ENCODE measurements at places on chromosomes 7 and 10.

DNA sequence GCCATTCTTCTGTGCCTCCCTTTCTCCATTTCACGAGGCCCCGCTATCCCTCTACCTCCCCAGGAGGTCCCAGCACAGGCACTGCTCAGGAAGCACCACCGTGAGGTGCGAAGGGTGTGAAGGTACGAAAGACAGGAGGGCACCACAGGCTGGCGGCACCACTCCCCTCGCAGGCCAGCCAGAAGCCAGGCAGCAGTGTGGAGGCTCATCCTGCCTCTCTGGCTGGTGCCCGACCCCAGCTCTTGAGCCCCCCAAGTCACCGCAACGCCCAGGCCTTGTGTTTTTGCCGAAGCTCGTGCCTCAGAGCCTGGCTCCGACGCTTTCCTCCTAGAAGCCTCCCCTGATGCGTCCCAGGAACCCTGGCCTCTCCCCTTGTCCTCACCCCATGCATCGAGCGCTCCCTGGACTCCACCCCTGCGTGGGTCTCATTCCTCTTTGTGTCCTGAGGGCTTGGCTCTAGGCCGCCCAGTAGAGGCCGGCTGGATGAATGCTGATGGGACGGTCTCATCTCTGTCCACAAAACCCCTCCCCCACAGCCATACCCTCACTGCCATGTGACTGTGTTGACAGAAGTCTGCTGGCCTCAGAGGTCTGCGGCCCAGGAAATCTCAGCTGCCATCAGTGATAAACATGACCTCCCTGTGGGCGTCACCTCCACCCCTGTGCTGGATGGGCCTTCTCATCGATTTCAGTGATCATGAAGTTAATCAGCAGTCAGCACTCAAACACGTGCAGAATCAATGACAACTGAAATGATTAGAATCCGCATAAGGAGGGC is 19.3 kb downstream of the BRI3 start:
- no peak for DNase-seq

- DNase-seq = peak; percentile 71
Observed at GRCh38 chr7:97835296-97836138, 36.7 kb downstream of the ASNS start.

GRCh38 chr10:13592306-13592705 is 5.5 kb downstream of the PRPF18 start:
- DNase-seq = no peak

DNA sequence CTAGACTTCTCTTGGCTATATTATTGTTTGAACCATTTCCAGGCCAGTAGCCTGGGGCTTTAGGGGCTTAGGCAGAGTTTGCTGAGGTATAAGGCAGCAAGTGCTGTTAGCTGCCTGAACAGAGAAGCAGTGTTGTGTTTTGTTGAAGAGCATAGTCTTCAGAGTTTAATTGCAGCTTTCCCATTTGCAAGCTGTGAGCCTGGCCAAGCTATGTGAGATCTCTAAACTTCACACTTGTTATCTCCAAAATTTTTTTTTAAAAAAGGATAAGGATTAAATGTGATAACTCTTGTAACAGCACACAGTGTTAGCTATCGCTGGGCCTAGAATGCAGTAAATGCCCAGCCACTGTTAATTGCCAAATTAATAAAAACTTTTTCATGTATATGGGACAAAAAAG is 782.4 kb downstream of the REEP3 start:
- no peak for DNase-seq

GRCh38 chr7:50838675-50839377 is 56.1 kb upstream of the GRB10 start:
- no peak for DNase-seq

GRCh38 chr10:97687785-97688781 is 1.0 kb upstream of the AVPI1 start:
- no peak for DNase-seq

GRCh38 chr7:47937711-47938573 is 10.3 kb downstream of the PKD1L1 start:
- DNase-seq = peak; percentile 40

GRCh38 chr10:86556933-86557649 is 35.5 kb upstream of the WAPL start:
- DNase-seq = no peak

- DNase-seq = no peak
Observed at GRCh38 chr7:37440738-37441385, 7.8 kb downstream of the ELMO1 start.

DNA sequence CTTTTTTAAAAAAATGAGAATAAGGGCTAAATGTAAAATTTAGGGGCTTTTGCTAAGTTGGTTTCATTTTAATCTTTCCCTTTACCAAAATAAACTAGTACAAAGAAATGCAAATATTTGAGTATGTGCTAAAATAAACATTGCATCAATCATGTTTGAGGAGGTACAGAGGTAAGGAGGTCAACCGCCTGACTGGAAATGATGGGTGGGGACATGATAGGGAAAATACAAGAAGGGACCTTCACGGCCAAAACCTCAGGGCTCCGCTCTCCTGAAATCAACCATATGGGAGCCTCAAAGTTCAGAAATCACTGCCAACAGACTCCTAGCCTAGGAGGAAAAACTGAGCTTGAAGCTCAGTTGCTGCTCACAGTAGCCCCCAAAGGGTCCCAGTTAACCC is 207.6 kb downstream of the AHR start:
- DNase-seq = peak; percentile 26

DNA sequence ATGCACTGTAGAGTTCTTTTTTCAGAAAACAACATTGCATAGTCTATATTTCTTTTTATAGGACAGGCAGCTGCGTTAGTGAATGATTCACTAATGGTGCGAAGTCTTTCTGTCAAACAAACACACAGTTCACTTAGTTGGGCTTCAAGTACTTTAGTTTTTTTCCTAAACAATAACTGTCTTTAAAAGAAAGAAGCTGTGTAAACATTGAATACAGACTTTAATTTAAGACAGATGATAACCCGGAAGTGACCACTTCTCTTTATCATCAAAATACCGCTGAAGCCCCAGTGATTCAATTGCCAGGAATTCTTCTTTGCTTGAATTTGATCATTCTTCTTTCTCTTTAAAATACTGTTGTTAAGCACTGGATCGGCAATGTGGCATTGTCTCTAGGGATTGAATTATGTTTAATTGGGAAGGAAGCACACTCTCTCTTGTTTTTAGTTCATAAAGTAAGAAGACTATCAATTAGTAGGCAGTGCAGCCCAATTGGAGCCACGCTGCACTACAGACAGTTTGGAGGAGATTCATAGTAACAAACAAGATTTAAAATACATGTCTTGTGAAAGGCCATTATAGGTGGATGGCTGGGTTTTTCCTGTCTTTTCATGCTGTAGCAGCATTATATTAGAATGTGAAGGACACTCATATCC is 30.4 kb downstream of the CNTNAP2 start:
- no peak for DNase-seq

DNA sequence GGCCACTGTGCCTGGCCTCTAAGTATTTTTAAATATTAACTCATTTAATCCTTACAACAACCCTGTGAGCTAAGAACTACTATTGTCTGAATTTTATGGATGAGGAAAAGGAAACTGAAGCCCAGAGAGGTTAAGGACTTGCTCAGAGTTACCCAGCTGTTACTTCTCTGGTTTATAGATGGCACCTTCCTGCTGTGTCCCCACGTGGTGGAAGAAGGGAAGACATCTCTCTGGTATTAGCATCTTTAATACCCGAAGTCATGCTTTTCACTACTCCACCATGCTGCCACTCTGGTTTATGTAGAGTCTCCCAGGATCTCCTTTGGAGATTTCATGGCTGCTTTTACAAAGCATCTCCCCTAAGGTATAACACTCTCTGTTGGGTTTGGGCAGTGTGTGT is 105.5 kb upstream of the MKLN1 start:
- DNase-seq = no peak

DNA sequence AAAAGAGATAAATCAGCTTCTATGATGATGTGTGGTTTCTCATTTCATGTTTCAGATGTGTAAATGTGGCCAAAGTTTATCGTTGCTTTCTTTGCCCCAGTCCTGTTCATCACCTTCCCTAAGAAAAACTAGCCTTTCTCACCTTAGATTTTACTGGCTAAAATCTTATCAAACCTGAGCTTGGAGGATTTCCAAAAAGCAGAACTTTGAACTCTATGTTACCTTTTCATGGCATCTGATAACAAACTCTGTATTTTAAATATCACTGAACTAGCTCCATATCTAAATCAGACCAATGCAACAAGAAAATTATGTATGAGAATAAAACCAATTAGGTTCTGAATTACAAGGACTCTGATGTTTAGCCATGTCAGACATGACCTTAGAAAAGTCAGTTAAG is 323.4 kb upstream of the DGKB start:
- DNase-seq = no peak

DNA sequence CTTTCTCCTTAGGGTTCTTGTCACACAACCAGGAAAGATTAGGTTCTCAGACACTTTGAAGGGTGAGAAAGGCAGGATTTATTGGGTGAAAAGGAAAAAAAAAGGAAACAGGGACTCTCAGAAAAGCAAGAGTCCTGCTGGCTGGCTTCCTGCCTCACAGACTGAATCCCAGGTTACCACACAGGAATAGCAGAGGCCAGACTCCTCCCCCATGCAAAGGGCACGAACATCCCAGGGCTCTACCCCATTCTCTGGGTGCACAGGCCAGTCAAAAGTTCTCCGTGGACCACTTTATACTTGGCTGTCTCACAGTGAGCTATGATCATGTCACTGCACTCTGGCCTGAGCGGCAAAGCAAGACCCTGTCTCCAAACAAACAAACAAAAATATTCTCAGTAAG is 42.6 kb downstream of the HOXA1 start:
- no peak for DNase-seq

GRCh38 chr10:110566472-110567200 is 859 bp upstream of the SMC3 start:
- peak; percentile 6 for DNase-seq
